D341Med (cell line): ENCODE measurements at places on chromosomes 5 and 9.

DNA sequence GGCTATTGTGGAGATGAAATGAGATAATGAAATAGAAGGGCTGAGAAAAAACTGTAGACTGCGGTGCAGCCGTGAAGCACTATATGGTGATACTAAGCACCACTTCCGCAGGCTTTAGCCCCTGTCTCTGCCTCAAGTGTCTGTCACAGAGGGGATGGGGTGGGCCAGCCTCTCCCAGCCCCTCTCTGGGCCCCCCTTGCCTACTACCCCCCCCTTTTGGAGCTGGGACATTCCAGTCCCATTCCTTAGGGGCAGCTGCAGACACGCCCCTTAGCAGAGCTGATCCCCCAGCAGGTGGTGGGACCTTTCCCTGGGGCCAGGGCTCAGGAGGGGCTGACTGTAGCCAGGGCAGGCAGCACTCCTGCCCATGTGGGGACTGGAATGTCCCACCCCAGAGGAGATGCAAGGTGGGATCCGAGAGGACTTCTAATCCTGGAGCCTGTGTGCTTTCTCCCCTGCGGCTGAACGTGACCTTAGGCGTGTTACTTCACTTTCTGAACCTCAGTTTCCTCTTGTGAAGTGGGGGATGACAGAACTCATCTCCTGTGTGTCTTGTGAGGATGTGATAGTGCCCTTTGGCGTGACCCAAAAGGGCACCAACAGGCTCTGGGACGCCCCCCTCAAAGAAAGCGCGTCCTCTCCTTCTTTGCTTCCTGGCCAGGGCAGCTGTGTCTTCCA lies 1.9 kb downstream of the N4BP3 start:
- no peak for DNase-seq

DNA sequence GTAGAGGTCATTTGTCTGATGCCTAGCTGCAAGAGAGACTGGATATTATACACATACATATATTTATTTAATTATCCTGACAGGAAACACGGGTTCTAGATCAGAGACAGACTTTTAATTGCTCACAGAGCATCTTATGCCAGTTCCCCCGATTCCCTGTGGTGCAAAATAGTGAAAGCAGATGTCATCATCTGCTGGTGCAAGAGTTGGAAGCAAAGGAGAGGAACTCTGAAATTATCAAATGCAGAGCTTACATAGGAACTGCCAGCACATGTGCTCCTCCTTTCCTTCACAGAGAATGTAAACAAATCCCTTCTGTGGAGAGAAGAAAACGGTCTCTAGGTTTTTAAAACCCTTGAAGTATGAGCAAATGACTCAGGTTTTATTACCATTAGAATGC lies 69.3 kb downstream of the DTWD2 start:
- DNase-seq = no peak

- no peak for DNase-seq
Measured at GRCh38 chr5:50889790-50890189, 223.4 kb downstream of the PARP8 start.

GRCh38 chr9:127568971-127569885 lies 42.8 kb upstream of the STXBP1 start:
- peak; percentile 99 for DNase-seq

DNA sequence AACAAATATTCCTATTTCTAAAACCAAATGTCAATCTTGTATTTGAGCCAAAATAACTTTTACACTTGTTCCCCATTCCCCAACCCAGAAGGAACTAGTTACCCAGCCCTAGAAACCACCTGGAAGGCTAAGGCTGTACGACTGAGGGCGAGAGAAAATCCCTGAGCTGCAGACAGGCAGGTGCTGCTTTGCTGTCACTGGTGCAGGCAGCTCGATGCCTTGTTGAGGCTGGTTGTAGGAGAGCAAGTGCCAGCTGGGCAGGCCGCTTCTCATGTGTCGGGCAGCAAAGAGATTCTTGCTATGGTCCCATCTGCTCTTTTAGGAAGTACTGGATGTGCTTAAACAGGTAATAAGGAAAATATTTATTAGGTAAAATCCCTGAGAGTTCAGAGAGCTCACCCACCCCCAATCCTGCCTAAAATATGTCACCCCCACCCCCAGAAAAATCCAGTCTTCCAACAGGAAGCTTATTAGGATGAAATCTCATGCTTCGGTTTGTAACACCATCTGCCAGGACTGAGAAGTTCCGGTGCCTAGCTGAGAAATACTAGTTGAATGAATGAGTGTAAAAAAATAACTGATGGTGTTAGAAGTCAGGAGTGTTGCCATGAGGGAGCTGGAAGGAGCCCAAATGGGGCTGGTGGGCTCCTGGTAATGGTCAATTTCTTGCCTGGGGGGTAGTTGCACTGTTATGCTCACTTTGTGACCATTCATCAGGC lies 91.1 kb upstream of the DMRT1 start:
- DNase-seq = no peak

DNA sequence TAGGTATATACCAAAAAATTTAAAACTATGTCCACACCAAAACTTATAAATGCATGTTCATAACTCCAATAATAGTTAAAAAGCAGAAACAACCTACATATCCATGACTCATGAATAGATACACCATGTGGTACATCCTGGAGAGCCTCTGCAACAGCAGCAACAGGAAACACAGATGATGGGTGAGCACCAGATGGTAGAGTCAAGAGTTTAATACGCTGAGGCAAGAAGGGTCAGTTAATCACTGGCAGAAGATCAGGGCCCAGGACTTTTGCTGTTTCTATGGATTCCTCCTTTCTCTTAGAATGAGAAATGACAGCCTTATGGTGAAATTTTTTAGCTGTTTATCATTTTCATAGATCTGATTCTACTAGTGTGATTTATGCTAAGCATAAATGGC lies 351.8 kb upstream of the ADAMTSL1 start:
- DNase-seq = no peak

- no peak for DNase-seq
Measured at GRCh38 chr5:56415356-56415765, 182.2 kb upstream of the ANKRD55 start.

DNA sequence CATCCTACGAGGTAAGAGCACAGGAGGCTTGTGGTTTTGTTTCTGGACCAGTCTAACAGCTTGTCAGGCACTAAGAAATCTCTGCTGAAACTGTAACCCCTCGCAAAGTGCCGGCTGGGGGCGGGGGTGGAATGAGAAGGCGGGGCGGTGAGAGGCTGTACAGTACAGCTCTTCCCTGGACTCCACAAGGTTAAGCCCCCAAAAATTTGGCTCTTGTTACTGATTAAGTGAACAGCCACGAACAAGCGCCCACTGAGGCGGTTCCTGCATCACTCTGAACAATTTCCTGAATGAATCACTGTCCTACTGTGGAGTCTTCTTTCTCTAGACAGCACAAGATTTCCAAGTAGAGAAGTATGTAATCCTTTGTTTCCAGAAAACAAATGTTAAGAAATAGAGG lies 6.8 kb downstream of the FBP2 start:
- no peak for DNase-seq

GRCh38 chr5:103254921-103255320 lies 3.6 kb upstream of the MACIR start:
- no peak for DNase-seq

GRCh38 chr9:16191191-16191590 lies 638.3 kb downstream of the CCDC171 start:
- no peak for DNase-seq

GRCh38 chr9:567128-567746 lies 274.3 kb upstream of the DMRT1 start:
- DNase-seq = no peak

DNA sequence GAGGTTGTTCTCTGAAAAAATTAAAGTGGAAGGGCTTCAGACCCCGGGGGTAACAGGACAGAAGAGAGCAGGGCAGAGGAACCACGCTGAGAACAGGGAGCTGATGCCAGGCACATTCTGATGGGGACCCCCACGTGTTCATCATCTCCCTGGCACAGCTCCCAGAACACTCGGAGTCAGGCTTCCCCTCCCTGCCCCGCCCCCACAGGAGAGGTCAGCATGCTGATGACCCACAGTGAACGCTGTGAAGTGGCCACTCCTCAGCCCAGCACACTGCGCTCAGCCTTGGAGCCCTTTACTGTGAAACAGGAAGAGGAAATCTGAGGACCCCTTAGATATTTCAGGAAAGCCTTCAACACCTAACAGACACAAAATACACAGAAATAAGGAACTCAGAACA lies 16.4 kb downstream of the RETREG1 start:
- no peak for DNase-seq

DNA sequence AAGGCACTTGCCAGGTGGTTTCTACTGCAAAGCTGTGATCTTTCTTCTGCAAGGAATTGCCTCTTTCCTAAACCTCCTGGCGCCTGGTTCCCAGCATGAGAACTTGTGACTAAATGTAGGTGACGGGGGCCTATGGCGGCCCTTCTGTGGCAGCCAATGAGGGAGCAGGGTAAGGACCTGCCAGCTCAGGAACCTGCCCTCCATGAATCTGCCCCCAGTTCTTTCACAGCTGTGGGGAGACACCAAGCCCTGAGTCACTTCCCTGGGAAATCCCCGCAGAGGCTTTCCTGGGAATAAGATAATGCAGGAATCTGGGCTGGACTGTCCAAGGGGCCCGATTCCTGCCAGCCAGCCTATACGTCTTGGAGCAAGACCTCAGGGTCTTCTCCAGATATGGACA lies 56.7 kb upstream of the CTNNA1 start:
- DNase-seq = no peak

GRCh38 chr5:170896779-170897178 lies 35.0 kb downstream of the RANBP17 start:
- DNase-seq = peak; percentile 42

DNA sequence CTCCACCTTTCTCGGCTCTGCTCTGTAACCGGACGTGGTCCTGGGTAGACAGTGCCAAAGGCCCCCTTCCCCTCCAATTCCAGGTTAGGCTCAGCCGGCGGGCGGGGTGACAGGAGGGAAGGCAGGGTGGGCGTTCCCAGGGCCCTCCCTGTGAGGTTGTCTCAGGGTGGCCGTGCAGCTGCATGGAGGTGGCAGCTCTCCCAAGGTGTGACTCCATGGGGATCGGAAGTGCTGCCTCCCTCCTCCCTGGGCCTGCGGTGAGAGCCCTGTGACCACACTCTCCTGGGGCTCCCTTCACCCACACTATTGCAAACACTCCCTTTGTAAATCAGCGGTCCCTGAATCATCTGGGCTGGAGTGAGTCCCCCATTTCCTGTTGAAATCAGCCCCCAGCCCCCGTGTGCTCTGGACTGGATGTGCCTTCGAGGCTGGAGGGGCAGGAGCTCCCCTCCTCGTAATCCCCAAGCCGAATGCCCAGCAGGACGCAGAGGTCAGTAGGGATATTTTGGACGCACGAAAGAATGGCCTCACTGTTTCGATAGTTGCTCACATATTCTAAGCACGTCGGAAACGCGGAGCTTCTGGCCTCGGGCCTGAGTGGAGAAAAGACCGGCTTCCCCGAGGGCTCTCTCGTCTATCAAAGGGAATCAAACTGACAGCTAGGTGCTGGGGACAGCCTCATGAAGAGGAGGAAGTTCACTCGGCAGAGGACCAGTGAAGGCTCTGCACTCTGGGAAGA lies 107.6 kb upstream of the COL5A1 start:
- DNase-seq = no peak

DNA sequence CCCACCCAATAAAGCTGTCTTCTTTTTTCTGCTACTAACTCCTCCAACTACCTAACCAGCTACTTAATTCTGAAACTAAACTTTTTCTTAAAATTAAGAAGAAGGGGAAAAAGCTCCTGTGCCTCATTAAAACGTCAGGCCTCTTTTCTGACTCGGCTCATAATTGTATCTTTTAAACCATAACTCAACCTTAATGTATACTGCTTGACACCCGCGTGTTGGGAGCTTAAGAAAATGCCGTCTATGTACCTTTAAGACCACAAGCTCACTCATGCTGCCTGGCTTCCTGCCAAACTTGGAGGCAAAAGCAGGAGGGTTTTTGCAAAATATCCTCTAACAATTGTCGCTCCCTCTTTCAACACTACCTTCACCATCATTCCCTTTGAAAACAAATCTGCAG lies 5.0 kb downstream of the EBF1 start:
- peak; percentile 51 for DNase-seq

- no peak for DNase-seq
Measured at GRCh38 chr5:133523013-133523658, 89.2 kb downstream of the FSTL4 start.

DNA sequence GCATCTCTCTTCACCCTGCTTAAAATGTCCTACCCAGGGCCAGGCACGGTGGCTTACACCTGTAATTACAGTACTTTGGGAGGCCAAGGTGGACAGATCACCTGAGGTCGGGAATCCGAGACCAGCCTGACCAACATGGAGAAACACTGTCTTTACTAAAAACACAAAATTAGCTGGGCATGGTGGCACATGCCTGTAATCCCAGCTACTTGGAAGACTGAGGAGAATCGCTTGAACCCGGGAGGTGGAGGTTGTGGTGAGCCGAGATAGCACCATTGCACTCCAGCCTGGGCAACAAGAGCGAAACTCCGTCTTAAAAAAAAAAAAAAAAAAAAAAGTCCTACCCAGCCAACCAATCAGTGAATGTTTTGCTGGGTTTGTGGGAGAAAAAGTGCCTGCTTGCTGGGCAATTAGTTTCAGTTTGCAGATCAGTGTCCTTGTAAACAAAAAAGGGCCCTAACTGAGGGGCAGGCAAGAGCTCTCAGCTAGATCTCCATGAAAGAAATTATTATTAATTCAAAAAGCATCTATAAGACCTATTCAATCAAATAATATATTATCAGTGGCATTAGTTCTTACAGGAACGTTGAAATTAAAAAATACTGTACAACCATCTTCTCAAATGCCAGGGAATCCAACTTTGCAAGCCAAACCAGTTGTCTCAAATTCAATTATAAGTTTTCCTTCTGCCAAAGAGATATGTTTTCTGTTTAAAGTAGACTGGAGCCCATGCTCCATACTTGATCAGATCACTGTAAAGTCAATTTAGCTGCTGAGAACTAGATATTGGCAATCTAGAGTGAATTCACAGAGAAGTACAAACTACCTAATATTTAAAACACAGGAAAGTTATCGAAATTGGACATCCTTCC lies 3.9 kb downstream of the MEGF9 start:
- DNase-seq = no peak
